KG1 (cell line): ENCODE measurements at places on chromosomes 13 and 19.

- DNase-seq: no peak
These were observed 7.9 kb upstream of the DENND1C start for GRCh38 chr19:6489278-6490061.

GRCh38 chr19:912181-913079 is 589 bp downstream of the R3HDM4 start:
- DNase-seq: no peak

GRCh38 chr19:46925548-46925950 is 64.8 kb downstream of the ARHGAP35 start:
- DNase-seq: no peak

GRCh38 chr13:98568918-98569317 is 8.0 kb downstream of the STK24 start:
- no peak for DNase-seq

DNA sequence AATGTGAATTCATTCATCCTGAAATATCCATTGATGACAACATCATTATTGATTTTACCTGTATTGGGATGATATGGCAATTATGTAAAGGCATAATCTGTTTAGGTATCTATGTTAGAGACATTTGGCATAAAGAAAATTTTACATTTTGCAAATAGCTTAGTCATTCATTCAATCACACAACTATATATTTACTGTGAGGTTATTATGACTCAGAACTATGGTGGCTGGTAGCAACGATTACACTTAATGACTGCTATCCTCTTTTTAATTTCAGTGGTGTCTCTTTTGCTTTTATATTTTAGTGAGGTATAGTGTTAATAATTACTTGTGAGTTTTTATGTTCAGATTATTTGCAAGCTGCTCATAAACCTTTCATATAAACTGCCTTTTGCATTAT is 955.9 kb downstream of the SLITRK6 start:
- no peak for DNase-seq

DNA sequence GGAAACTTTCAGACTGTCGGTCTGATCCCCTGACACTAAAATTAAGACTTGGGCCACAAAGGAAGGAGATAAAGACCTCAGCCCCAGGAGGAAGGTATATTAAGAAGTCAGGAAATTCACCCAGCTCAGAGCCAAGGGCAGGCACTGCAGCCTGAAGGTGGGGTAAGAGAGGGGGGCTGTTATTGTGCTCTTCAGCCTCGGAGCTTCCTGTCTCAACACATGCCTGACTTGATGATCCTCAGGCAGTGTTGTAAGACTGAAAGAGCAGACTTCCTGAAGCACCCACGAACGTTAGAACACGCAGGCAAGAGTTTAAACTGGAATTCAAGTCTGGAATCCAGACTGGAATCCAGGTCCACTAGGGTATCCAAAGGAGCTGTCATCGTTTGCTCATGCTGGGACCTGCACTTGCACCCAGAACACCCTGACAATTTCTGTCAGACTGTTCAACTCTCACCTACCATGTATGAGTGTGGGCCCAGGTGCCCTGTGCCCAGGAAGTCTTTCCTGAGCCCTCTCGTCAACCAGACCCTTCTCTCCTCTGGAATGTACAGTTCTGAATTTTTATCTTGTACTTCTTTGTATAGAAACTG is 10.7 kb upstream of the FLT1 start:
- DNase-seq: peak; percentile 65
